GM04503 (cell line): ENCODE measurements at places on chromosomes 4 and X.

- DNase-seq, result no peak
Observed at GRCh38 chr4:79050541-79050880, 111.3 kb upstream of the PAQR3 start.

DNA sequence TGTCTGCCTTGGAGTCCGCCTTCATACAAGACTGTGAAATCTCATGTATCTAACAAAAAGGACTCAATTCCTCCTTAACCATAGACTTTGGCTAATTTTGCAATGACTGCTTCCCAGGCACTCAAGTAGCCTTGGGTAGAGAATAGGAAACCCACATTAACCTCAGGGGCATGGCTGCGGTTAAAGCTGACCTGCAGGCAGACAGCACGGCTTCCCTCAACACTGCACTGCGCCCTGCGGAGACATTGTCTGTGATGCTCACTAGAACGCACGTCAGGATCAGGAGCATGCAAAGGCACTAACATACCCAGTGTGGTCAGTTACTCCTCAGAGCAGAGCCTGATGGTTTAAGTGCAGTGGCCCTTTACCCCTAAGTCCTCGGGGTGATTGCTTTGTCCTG is 10.3 kb upstream of the GPR143 start:
- DNase-seq, result no peak

GRCh38 chrX:9880870-9881269 is 86.3 kb upstream of the CLDN34 start:
- DNase-seq, result no peak

GRCh38 chrX:48835524-48836329 is at the start of gene PCSK1N:
Gene PCSK1N, minus strand, starts transcription at chrX:48835610. Its CDS starts 78 bp downstream, at chrX:48835532.
- no peak for DNase-seq

GRCh38 chr4:138954428-138954827 is 61.2 kb upstream of the NOCT start:
- no peak for DNase-seq

GRCh38 chr4:108561116-108561515 is 59.3 kb upstream of the RPL34 start:
- DNase-seq, result no peak

GRCh38 chr4:56158483-56158882 is 209.7 kb downstream of the CEP135 start:
- no peak for DNase-seq
